Heart right ventricle (tissue), 16 donors: ENCODE measurements at places on chromosomes 13 and 19. TPM values are rescaled to one million over a fixed set of nuclear protein-coding genes. Genes with fewer than 3 reads are reported as not detected.

Gene NKPD1
- 0.06 TPM for polyA plus RNA-seq

Gene BRME1
- polyA plus RNA-seq: 0.38 TPM

Gene CACNG8
- 0.22 TPM for polyA plus RNA-seq

Gene ZNF285
- polyA plus RNA-seq: 4.5 TPM

Gene TMEM145
- 1.0 TPM for polyA plus RNA-seq

- H3K4me3 ChIP-seq: no peak overlapping the region
- H3K36me3 ChIP-seq: no peaks in the 10 kb centered on the region
- DNase-seq: no peak
Measured at GRCh38 chr13:43273362-43273761, 250.0 kb downstream of the DNAJC15 start.

DNA sequence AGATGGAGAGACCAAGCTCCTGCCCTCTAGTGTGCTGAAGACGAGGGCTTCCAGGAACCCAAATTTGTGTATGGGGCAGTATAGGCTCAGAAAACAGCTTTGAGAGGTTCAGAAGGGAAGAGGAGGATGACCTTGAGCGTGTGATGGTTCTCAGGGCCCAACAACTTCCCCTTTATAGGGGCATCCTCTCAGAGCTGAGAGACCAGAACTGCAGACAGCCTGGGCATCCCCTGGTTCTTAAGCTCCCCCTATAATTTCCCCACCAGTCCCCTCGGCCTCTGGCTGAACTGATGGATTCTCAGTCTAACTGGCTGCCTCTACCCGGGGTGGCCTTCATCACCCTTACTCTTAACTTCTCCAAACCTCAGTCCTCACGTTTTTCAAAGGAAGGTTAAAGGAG lies 167.5 kb downstream of the URI1 start:
- no peaks in the 10 kb centered on the region for H3K4me1 ChIP-seq
- H3K36me3 ChIP-seq: no peaks in the 10 kb centered on the region
- H3K27ac ChIP-seq: no peak overlapping the region
- no peak overlapping the region for H3K4me3 ChIP-seq

- H3K27ac ChIP-seq: no peak overlapping the region
- H3K27me3 ChIP-seq: peaks cover 33% of the 10 kb centered on the region
- DNase-seq: no peak
Measured at GRCh38 chr19:50890422-50891252, 17.4 kb downstream of the KLK2 start.
